ENCODE measurements at places on chromosomes 4 and X. TPM values are rescaled to one million over a fixed set of nuclear protein-coding genes. Genes with fewer than 3 reads are reported as not detected.

GRCh38 chr4:173056710-173057109 is 111.9 kb upstream of the GALNT7 start:
- no peak for DNase-seq

DNA sequence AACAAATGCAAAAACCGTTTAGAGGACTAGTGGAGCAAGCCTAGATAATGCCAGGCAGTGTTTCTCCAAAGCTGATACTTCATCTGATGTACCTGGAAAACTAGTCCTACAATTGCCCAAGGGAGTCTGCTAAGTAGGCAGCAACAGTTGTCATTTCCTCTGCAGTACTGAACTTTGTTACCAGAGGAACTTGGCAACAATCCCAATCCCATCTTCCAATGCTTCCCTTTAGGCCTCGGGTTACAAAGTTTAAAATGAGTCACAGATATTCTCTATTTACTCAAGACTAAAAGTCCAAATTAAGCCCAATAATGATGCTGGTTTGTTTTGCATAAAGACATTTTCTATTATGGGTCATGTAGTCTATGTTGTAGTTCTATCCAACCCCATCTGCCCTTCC is 120.0 kb upstream of the GLRA2 start:
- no peak for DNase-seq

Gene PCYT1B
- total RNA-seq: 0.21 TPM

GRCh38 chr4:121144021-121144420 is 20.1 kb downstream of the TNIP3 start:
- DNase-seq: no peak

DNA sequence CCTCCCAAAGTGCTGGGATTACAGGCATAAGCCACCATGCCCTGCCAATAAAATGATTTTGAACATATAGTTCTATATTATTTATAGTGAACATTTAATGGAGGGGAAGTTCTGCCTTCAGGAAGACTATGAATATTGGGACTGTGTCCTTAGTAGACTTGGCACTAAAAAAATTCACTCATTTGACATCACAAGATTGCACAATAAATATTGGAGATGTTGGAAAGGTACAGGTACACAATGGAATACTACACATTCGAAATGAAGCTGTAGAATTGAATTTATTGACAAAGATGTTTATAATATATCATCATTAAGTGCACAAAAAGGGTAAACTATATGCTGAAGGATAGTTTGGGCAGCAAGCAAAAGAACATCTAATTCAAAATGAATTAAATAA is 13.0 kb upstream of the TMPRSS11E start:
- DNase-seq: no peak

GRCh38 chrX:49850028-49850427 is 20.9 kb downstream of the PAGE4 start:
- DNase-seq: no peak

Gene VSIG4
- 157 TPM for total RNA-seq

DNA sequence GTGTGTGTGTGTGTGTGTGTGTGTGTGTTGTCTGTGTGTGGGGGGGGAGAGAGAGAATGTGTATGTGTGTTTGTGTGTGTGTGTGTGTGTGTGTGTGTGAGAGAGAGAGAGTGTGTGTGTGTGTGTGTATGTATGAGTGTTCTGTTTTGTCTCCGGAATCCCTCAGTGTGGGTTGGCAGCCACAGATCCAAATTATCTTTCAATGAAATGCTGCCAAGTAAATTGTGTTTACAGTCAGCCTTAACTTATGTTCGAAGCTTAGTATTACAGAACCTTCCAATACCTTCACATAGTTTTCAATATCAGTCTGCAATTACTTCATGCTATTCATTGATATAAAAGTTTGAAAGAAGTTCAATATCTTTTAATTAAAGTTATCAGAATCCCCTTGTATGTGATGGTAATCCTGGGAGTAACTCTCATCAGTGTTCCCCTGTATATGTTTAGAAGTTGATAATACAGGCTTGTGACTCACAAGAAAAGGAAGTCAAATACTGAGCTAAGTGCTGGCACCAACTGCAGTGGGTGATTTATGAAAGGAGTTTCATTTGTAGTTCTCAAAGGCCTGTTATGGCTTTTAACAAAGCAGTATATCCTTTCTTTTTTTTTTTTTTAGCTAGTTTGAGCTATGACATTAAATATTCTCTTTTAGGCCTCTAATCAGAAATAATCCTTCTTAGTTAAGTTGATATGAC is 51.6 kb upstream of the HTR2C start:
- DNase-seq: no peak

DNA sequence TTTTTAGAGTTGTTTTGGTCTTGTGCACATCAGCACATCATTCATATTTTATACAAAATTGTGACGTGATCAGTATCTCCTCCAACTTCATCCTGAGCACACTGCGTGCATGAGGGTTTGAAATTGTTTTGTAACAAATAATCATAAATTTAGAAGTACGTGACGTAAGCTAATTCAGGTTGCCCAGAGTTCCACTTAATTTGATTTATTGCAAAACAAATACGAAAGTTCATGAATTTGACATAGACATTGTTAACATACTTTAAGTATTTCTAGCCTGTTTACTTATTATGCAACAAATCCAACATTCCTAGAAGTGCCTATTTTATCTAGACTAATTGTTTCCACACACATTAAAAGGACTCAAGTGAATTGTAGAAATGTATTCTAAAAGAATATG is 48.3 kb downstream of the MAP7D3 start:
- no peak for DNase-seq

GRCh38 chr4:37058826-37059225 is 185.7 kb upstream of the NWD2 start:
- DNase-seq: no peak

DNA sequence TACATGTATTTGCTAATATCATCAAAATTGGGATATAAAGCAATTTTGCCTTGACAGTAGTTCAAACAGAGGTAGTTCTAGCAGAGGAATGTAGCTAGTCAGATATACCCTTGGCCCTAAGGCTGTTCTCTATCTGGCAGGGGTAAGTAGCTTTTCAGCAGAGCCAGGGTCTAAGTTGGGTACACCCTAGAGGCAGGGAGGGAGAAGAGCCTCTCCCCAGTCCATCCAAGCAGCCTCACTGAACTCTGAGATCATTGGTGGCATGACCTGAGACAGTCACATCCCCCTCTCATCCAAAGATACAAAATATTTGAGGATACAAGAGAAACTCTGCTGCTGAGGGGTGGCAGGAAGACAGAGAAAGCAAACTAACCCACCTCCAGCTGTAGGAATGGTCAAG is 343.7 kb downstream of the DHX15 start:
- DNase-seq: no peak

DNA sequence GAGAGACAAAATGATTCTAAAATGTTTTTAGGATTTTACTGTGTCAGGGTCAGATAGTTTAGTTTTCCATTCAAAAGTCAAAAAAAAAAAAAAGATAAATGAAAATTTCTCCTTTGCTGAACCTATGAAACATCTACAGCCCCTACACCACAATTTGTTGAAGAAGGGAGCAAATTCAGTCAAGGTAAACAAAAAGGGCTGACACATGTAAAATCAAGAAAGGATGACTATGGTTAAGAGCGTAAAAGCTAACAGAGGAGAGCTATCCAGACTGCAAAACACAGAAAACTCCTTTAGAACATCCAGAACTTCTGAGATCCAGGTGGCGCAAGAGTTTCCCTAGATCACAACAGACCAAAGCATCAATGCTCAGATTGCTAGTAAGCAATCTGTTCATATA is 72.2 kb downstream of the RAB28 start:
- no peak for DNase-seq

All from ascending aorta (tissue), 2 donors.